ENCODE measurements at places on chromosomes 16 and 17.

GRCh38 chr16:11262915-11263314 lies 6.2 kb downstream of the TNP2 start:
- no peak for DNase-seq

- DNase-seq = no peak
Measured at GRCh38 chr16:89581045-89581695, 5.6 kb downstream of the CPNE7 start.

DNA sequence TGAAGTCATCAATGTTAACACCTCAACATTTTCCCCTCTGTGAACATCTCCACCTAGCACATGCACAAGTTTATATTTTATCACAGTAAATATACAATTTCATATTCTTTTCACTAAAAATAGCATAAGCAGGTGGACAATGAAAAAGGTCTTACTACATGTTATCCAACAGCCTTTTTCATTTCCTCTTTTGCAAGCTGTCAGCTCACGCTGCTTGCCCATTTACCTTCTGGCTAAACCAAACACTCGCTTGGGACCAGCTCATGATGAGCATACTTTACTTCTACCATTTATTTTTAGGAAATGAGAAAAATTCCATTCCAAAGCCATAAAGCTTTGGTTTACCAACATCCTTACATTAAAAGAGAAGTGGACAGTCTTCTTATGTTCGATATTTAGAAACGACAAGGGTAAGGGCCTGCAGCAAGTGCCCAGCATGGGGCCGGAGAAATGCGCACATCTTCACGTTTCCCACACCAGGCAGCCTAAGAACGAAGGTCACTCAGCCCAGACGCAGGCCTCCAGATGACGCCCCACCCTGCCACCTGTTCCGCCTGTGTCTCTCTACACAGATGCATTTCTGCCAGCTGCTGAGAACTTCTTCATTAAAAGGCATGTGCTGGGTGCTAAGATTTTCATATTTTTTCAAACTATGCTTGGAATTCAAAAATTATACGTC lies 13.9 kb downstream of the SNN start:
- no peak for DNase-seq

DNA sequence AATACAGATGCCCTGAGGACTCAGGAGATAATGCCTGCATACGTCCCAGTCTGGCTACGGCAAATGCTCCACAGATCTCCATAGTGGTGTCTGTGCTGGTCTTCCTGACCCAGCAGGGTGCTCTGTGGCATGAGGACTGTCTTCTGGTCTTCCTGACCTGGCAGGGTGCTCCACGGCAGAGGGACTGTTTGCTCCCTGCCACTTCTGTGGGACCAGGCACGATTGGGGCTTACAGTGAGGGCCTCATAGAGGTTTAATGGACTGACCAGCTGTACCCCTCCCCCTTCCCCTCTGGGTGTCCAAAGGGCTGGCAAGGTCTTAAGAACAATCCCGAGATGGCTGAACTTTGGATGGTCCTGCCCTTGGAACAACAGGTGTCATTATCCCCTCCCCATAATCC lies 123.1 kb downstream of the C16orf78 start:
- DNase-seq = no peak

DNA sequence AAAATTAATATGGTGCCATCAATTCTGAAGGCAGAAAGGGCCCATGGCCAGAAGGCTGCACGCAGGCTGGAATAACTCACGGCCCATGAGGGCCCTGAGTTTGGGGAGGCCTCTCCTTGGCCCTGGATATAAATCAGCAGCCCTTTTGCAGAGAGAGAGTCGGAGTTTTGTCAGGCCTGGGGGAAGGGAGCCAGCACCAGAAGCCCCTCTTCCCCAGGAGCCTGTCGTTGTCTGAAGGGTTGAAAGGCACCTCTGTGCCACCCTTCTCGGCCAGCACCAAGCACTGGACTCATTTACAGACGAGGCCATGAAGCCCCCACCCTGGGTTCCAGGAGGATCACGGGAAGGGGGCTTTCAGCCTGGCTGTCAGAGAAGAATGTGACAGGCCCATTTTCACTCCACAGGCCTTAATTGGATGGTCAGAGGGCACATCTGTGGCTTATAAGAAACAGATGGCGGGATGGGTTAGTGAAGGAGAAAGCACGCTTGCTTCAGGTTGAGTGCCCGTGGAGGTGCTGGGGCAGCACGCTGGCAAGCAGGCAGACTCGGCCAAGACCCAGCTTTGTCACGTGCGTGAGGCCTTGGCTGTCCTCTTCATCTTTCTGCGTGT lies 140.6 kb downstream of the CLEC16A start:
- no peak for DNase-seq

- DNase-seq = no peak
Measured at GRCh38 chr17:52724578-52724977, 566.1 kb upstream of the CA10 start.

Data from GM12892 (cell line).